ENCODE measurements at places on chromosomes 4 and X.

DNA sequence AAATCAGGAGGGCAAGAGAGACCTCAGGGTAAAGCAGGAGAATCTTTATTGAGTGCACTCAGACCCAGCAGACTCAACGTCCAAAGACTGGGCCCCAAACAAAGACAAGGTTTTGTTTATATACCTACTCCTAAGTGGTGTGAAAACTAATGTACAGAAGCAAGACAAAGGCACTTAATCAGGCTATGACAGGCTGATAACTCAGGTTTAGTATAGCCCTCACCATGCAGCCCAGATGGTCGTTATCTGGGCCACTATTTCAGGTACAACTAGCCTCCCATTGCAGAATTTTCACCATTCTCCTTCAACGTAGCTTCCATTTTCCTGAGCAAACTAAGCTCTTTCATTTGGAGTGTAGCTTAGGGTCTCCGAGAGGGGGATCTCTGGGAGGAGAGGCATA is 36.9 kb downstream of the SULT1E1 start:
- DNase-seq: no peak

- no peak for DNase-seq
These were observed 92.3 kb downstream of the PSAPL1 start for GRCh38 chr4:7342223-7343080.

DNA sequence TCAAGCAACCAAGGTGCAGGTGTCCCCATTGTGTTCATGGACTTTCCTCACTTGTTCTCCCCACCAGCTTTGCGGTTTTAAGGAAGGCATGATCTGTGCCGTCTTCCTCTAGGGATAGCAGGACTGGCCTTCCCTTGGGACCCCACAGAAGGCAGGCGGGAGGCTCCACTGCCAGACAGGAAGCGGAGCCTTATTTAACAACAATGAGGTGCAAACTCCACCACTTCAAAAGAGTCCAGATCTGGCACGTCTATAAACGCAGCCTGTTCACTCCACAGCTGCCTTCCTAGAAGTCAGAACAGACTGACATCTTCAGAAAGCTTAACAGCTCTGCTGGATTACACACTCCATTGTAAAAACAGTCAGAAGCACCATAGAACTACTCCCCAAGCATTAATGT is 1.7 kb upstream of the GPR143 start:
- peak; percentile 10 for DNase-seq

DNA sequence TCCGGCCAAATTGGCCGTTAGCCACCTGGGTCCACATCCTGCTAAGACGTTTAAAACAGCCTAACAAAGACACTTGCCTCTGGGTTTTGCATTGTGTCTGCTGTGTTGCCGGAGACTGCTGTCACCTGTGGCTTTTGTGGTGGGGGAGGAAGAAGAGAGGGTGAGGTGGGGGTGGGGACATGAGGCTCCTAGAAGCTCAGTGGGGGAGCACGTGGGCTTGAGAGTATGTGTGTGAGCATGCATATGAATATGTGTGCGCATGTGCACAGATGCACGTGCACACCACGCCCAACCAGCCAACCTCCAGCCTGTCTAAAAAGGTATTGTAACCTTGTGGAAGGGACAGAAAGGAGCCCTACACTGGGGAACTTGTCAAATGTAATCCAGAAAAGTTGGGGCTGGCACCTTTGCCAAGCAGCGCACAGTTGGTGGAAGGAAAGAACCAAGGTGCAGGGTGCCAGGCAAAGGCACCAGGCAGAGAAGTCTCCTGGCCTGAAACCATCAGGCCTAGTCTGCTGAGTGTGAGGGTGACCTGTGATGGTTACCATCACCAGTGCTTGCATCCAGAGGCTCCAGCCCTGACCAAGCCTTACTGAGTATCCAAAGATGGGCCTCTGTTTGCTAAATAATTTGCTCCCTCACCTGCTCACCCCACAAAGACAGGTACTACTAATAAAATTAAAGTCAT is 10.1 kb upstream of the SASH3 start:
- DNase-seq: no peak

DNA sequence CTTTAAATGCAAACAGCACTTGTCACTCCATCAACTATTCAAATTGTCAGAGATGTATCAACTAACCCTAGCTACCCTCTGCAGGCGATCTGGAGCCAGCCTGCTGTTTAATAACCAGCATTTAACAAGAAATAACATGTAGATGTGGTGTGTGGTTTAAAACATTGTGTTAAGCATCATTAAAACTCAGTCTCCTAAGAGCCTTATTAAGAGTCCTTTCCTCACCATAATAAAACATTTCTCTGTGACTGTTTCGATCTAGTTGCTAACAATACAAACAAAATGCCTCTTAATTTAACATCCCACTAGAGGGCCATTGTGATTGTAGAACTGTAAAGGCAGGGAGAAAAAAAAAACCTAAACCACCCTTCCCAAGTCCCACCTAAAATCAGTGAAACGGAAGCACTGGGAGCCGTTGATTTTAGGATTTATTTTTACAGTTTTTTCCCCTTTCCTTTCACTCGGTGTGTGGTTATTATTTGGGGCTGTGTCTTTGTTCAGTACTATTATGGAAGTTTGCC is 708.6 kb downstream of the C4orf33 start:
- DNase-seq: no peak

DNA sequence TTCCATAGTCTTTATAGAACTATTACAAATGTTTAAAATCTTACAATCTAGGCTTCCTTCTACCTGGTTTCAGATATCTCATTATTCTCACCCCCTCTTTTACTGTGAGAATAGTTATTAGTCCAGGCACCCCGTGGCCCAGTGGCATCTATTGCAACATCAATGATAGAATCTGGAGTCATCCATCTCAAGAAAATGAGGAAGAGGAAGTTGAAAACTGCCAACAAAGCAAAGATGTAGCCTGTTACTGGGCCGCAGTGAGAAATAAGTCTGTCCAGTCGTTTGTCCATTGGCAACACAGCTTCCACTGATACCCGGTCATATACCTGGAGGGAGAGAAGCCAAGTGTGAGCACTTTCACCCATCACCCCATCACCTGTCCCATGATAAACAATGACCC is 6.0 kb upstream of the ASB11 start:
- DNase-seq: no peak

DNA sequence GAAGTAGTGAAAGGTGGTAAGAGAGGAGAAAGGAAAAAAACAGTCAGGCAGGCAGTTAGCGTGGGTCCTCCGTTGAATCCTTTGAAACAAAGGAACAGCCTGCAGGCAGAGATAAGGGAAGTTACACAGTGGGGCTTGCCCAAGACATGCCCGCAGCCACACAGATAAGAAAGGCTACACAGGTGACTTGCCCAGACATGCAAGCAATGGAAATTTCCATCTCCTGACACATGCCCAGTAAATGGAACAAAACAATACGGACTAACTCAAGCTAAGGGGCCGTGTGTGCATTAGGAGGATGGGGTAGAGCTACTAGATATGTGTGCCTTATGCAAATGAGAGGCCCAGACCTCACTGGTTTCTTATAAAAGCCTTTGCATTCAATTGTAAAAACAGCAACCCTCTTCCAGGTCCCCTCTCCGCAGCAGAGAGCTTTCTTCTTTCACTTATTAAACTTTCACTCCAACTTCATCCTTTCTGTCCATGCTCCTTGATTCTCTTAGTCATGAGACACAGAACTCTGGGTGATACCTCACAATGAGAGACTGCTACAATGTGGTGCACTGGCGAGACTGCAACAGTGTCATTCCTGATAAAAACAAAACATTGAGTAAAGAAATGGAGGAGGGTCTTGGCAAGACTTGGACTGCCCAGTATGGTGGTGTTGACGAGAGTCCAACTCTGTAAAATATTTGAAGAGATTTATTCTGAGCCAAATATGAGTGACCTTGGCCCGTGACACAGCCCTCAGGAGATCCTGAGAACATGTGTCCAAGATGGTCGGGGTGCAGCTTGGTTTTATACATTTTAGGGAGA is 997.4 kb upstream of the PRKX start:
- DNase-seq: no peak

- DNase-seq: peak; percentile 34
These were observed 21.5 kb downstream of the WDFY3 start for GRCh38 chr4:84944947-84945346.

DNA sequence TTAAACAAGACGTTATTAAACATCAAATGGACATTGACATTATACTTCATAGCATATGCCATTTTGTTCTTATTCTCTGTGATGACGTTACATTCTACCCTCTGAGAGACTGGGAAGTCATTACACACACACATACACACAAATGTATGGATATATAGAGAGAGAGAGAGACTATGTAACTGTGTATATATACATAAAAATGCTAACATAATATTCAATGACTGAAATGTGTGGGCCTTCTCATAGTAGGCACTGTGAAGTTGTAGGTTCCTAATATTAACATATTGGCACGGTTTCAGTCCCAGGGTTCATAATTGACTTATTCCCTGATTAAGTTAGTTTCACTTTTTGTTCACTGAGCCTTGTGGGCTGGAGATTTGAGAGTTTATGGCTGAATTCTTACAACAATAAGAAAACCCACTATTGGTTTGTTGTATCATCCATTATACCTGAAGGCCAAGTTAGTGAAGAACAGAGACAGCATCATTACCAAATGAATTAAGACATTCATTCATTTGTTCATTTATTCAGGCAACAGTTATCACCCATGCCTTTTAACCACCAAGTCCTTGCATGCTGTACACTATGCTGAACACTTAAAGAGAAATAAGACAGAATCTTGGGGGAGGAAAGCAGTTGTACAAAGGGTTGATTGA is 68.5 kb downstream of the GAB1 start:
- DNase-seq: no peak

DNA sequence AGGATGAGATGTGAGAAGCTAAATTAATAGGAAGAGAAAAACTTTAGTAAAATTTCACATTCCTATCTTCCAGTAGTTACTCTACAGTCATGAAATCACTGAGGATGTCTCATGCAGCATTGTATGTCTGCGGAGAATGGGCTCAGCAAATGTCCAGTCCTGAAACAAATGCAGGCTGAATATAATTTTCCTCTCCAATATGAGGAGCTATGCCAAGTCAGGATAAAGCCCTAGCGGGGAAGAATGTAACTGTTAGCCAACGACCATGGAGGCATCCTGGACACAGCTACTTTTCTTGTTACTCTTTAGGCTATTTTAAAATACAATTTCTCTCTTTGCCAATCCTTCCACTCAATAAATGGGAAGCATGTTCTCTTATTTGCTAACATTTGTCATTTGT is 127.7 kb downstream of the PRKX start:
- DNase-seq: no peak

DNA sequence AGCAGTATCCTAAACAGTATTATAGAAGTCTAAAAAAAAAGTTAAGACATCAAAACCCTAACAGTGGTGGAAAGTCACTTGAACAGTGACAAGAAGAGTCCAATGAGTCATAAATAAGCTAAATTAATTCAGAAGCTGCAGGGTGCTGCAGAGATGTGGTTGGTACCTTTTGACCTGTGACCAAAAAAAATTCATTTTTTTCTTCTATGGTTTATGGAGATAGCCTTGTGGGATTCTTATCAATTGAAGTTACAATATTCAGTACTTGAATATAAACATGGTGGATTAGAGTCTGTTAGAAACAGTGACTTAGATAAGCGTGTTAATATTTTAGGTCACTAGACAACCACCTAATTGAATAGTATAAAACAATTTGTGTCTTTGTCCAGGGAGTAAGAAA is 35.4 kb downstream of the CCSER1 start:
- DNase-seq: no peak

DNA sequence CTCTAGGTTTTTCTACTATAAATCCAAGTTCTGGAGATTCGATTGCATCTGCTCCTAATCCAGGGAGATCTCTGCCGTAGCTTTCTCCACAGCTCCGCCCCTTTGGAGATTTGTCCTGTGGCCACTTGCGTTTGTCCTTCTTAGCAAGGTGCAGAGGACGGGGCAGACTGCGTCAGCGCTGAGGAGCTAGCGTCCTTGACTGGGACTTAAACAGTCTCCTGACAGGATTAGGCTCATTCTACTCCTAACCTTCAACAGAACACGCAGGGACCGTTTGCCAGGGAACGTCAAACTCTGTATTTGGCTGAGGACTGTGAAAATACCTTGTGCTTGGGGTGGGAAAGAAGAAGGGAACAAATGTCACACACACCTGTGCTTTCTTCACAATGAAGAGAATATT is 38.6 kb downstream of the SORBS2 start:
- DNase-seq: no peak

DNA sequence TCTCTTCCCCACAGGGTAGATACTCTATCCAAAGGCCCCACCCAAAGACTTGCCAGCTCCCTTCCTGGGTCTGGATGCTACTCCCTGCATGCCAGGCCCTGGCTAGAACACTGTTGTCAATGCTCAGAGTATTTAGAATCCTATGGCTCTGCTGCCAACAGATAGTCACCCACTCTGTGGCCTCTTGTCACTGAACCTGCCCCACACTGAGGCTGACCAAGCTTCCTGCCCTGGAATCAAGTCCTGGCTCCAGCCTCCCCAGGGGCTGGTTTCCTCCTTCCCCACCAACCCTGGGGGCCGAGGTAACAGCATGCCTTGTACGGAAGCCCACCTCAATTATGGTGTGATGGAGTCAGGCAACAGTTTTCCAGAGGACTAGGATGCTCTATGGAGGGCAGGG is 63.3 kb downstream of the EFNB1 start:
- no peak for DNase-seq

DNA sequence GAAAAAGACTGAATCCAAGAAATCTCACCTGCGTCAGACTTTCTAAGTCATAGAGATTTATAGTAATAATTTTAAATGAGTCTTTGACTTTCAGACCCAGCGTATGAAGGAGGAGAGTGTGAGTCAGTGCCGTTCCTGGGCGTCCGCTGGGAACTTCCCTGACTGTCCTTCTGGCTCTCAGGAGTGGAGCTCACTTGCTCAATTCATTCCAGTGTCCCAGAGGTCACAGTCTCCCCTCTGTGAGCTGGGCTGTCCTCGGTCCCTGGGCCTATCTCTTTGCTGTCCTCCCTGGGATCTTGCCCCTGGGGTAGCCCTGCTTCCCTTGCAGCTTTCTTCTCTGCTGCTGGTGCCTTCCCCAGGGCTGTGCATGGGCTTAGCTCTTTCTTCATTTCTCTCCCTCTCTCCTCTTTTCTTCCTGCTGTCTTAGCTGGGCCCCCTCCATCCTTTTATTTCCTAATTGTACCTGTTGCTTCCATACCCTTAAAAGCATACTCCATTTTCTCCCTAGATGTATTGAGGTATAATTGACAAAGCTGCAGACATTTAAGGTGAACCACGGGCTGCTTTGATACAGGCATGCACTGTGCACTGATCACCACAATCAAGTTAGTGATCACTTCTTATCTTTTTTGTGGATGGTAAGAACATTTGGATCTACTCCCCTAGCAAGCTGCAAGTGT is 11.6 kb downstream of the SORBS2 start:
- DNase-seq: no peak

DNA sequence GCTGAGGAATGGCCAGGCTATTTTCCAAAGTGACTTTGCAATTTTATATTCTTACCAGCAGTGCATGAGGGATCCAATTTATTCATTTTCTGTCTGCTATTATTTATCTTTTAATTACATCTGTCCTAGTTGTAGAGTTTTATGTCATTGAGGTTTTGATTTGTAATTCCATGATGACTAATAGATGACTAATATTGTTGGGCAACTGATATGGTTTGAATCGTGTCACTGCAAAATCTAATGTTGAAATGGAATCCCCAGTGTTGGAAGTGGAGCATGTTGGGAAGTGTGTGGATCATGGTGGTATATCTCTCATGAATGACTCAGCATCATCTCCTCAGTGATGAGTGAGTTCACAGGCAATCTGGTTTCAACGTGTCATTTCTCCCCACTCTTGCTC is 201.5 kb downstream of the TBX22 start:
- no peak for DNase-seq

Data from fibroblast of villous mesenchyme (primary cell).